Nasal cavity respiratory epithelium epithelial cell of viscerocranial mucosa (primary cell): ENCODE measurements at places on chromosomes 4 and X. TPM values are rescaled to one million over a fixed set of nuclear protein-coding genes. Genes with fewer than 3 reads are reported as not detected.

Gene ETDB
- total RNA-seq: not detected in 2 replicates

Gene ELK1
- total RNA-seq: 13.0 and 19.6 TPM in 2 replicates

Gene SPANXN3
- not detected in 2 replicates for total RNA-seq

Gene RASSF6
- total RNA-seq: 10.6 and 12.7 TPM in 2 replicates

Gene BDH2
- total RNA-seq: 13.3 and 23.9 TPM in 2 replicates

Gene REPS2
- total RNA-seq: 0.68 and 3.6 TPM in 2 replicates
